ENCODE measurements at places on chromosomes 12 and 14.

GRCh38 chr12:47084172-47084571 lies 4.4 kb upstream of the AMIGO2 start:
- no peak for DNase-seq

DNA sequence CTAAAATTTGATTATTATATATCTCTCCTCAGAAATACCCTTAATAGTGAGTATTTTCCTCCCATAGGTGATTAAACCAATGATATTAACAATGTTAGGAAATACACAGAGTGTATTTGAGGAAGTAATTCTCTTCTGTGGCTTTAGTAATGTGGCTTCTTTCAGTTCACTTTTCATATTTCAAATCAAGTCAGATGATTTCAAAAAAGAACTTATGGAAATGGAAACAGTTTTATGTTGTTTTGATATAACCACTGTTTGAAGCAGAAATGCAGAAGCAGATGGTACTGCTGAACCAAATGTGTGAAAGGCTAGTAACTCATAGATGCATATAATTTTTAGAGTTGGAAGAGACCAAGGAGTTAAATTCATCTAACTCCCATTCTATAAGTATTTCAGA lies 1.9 kb upstream of the GPR33 start:
- DNase-seq, result no peak

DNA sequence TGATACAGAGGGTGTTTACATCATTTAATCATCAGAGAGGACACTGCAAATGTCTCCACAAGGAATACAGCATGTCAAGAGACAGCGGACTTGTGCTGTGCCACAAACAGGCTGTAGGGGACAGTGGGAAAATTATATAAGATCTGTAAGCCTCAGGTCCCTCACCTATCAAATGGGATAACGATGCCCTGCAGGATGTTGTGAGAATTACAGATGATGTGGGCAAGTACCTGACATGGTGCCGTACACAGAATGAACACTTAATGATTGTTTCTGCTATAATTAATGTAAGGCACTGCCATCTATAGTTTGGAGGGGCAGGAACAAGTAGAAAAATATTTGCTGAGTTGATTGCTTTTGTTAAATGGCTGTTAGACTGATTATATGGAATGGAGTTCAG lies 81.9 kb upstream of the GTF2A1 start:
- DNase-seq, result no peak

GRCh38 chr12:102540815-102541385 lies 60.5 kb upstream of the IGF1 start:
- DNase-seq, result no peak

DNA sequence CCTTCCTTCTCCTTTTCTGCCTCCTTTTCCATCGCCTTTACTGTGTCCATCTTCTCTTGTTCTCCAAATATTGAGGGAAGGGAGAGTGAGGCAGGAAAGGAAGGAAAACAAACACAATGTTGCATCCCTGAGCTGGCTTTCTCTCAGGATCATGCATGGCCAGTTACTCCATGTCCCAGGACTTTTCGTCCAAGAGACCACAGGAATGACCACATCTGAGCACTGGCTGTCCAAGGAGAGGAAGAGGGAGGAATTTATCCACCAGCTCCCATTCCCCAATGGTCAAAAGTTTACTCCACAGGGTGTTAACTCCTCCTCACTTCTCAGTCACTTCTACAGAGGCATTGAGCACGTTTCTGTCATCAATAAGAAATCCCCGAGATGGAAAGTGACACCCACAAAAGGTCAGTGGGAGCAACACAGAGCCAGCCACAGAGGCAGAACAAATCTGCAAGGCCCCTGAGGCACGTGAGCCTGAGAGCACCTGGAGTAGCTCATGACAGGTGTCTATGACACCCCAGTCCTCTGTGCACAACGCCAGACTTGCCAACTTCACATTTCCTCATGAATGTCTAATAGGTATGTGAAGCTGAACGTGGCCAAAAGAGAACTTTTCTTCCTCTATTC lies 177.3 kb upstream of the NUDT4 start:
- no peak for DNase-seq

DNA sequence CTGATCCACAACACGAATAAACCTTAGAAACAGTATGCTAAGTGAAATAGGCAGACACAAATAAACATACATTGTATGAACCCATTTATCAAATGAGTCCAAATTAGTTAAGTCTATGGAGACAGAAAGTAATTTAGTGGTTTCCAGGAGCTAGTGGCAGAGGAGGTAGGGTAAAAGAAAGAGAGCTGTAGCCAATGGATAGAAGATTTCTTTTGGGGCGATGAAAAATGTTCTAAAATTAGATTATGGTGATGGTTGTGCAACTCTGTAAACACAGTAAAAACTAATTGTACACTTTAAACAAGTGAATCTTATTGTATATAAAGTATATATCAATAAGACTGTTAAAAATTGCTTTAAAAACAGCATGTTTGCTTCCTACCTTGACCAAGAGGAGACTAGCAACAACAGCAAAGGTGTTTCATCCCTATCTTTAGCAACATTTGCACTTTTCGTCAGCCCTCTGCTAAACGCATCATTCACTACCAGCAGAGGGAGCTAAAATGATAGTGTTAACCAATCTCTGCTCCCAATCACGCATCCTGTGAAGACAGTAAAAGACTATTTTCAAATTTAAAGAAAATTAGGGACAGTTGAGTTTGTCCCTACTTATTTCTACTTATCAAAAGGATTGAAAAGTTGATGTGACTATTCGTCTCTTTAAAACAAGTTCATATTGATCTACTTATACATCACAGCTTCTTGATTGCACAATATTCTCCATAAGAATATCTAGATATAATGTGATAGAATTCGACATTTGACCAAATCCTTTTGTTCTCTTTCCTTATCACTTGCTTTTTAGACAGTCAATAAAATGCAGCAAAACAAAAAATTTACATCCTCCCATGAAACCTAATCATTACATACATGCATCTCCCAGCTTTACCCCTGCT lies 24.0 kb upstream of the LGR5 start:
- no peak for DNase-seq

DNA sequence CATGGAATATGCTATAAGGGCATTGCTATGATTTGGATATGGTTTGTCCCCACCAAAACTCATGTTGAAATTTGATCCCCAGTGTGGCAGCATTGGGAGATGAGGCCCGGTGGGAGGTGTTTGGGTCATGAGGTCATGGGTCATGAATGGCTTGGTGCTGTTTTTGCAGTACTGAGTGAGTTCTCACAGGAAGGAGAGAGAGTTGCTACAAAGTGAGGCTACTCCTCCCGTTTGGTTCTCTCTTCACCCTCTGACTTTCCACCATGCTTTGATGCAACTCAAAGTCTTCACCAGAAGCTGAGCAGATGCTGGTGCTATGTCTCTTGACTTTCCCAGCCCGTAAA lies 388.1 kb upstream of the TMPO start:
- DNase-seq, result no peak

DNA sequence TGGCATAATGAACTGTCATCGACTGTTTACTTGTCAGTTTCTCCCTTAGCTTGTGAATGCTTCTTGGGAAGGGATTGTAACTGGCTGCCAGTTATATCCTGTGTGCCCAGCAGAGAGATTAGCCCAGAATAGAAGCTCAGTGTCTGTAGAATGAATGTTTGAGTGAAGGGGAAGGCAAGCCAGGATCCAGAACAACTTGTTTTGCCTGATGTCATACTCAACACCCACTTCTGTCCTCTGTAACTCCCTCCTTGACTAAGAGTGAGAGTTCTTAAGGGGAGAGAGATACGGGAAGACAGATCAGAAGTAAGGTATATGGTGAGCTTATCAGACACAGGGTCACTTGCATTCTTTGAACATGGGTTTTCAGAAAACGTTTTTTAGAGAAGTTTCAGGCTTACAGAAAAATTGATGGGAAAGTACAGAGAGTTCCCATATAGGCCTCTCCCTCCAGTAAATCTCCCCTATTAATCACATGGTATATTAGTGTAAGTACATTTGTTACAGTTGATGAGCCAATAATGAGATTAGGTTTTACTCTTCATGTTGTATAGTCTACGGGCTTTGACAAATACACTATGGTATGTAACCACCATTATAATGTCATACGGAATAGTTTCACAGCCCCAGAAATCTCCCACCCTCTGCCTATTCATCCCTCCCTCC lies 5.6 kb upstream of the SPPL3 start:
- no peak for DNase-seq

DNA sequence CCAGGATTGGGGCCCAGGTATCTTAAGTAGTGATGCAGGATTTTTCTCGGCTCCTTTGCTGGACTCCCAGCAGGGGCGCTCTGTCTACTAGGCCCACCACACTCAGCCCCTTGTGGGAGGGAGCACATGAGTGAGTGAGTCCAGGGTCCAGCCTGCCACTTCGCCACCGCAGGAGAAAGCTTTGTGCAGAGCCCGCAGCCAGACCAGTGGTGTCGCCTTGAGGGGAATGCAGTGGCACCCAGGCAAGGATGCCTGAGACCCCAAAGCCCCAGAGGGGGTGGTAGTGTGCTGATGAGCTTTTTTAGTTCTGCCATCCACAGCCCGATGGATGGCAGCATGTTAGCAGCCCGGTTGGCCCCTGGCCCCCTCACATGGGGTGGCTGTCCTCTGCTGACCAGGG lies 5.4 kb upstream of the MRPS35 start:
- DNase-seq, result no peak

DNA sequence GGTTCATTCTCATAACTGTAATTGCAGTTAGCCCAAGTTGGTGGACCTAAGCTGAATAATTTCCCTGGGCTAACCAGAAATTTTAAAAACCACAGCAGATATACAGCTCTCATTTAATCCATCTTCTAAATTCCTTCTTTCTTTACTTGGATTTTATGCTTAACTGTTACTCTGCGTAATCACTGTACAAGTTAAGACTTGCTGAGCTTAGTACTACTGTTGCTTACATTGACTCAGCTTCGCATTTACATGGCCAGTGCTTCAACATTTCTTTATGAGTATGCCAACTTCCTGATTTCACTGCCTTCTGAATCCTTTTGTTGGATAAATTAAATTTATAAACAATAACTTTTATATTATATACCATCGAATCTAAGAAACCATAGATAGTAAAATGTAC lies 147.4 kb downstream of the SLC38A4 start:
- no peak for DNase-seq

GRCh38 chr12:104955703-104956102 lies 2.4 kb downstream of the SLC41A2 start:
- no peak for DNase-seq

- peak; percentile 89 for DNase-seq
Observed at GRCh38 chr14:50560931-50561285, 963 bp downstream of the ATL1 start.

GRCh38 chr12:91379051-91379775 lies 196.6 kb upstream of the DCN start:
- DNase-seq, result no peak

- no peak for DNase-seq
Observed at GRCh38 chr12:96210376-96211055, 16.3 kb downstream of the ELK3 start.

DNA sequence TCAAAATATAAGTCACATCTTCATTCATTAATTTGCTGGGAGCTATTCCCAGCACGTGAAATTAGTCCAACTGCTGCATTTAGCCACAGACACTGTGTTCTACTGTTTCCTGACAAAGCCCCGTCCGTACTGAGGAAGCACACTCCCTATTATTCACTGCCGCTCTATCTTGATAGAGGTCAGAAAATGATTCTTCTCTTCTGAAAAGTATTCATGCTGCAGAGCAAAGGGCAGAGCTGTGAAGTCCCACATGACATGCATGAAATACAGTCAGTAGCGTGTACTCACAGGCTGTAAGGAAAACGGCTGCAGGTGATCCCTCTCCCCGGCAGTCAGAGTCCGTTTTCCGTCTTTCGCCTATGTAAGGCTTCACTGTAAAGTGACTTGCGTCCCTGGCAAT lies 302.5 kb upstream of the FKBP4 start:
- no peak for DNase-seq

GRCh38 chr12:20368651-20369304 lies 441 bp downstream of the PDE3A start:
- DNase-seq, result peak; percentile 84

GRCh38 chr12:103558879-103559278 lies 28.2 kb upstream of the STAB2 start:
- DNase-seq, result no peak

GRCh38 chr12:64889434-64890216 lies 65.2 kb downstream of the TBC1D30 start:
- no peak for DNase-seq

GRCh38 chr12:42094277-42094676 lies 50.4 kb downstream of the GXYLT1 start:
- no peak for DNase-seq

- DNase-seq, result no peak
Observed at GRCh38 chr12:29625359-29625953, 128.0 kb upstream of the OVCH1 start.

- no peak for DNase-seq
Observed at GRCh38 chr12:26705851-26706250, 127.1 kb downstream of the ITPR2 start.

GRCh38 chr12:58148405-58148804 lies 207.0 kb downstream of the ATP23 start:
- DNase-seq, result no peak

DNA sequence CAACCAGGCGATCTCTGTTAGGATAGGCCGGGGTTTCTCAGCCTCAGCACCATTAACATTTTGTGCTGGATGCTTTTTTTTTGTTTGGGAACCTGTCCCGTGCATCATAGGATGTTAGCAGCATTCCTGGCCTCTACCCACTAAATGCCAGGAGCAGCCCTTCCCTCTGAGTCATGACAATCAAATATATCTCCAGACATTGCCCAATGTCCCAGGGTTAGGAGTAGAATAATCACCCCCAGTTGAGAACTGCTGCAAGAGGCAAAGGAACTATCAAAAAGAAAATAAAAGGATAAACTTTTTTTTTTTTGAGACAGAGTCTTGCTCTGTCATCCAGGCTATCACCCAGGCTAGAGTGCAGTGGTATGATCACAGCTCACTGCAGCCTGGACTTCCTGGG lies 76.0 kb downstream of the ACACB start:
- DNase-seq, result no peak

GRCh38 chr14:104554608-104555429 lies 24.7 kb upstream of the C14orf180 start:
- no peak for DNase-seq

- no peak for DNase-seq
Observed at GRCh38 chr14:58088961-58089360, 63.1 kb downstream of the ARMH4 start.

DNA sequence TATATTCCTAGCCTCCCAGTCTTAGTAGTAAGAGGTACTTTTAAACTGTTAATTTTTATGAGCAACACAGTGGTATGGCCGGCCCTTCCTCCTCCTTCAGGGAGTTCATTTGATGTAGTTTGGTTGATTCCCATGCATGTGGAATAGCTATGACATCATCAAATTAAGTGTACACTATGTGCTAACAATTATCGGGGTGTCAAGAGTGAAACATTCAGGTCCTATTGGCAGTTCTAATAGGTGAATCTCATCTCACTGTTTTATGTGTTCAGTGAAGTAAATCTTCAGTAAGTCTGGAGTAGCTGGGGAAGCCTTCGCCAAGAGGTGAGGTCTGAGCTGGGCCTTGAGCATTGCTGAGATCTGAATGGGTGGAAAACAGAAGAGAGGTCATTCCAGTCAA lies 656.5 kb downstream of the DIO2 start:
- DNase-seq, result no peak

- DNase-seq, result no peak
Observed at GRCh38 chr14:81535396-81536164, 1.9 kb upstream of the SEL1L start.

Measured in osteocyte (in vitro differentiated cells).